Activated CD4-positive, CD25-positive, alpha-beta regulatory T cell treated with anti-CD3 and anti-CD28 coated beads, Interleukin-2, amount 50 U/mL, for 24 hours (primary cell): ENCODE measurements at places on chromosomes 7 and 10.

DNA sequence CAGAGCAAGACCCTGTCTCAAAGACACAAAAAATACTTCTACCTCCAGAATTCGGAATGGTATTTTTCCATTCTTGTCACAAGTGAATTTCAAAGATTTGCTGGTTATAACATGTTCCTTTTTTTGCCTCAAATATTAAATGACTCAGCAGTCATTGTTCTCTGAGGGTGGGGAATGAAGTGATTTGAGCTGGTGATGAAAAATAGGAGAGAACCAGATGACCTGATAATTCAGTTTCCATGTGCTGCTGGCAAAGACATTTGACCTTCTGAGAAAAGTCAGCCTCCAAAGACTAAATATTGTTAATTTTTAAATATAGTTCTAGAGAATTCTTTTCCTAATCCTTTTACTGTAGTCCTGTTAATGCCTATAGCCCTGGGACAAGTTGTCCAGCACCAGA, 78.9 kb downstream of the CACNB2 start:
- ATAC-seq: no peak

- no peak for ATAC-seq
Observed at GRCh38 chr10:79310911-79311573, 36.2 kb upstream of the PPIF start.

DNA sequence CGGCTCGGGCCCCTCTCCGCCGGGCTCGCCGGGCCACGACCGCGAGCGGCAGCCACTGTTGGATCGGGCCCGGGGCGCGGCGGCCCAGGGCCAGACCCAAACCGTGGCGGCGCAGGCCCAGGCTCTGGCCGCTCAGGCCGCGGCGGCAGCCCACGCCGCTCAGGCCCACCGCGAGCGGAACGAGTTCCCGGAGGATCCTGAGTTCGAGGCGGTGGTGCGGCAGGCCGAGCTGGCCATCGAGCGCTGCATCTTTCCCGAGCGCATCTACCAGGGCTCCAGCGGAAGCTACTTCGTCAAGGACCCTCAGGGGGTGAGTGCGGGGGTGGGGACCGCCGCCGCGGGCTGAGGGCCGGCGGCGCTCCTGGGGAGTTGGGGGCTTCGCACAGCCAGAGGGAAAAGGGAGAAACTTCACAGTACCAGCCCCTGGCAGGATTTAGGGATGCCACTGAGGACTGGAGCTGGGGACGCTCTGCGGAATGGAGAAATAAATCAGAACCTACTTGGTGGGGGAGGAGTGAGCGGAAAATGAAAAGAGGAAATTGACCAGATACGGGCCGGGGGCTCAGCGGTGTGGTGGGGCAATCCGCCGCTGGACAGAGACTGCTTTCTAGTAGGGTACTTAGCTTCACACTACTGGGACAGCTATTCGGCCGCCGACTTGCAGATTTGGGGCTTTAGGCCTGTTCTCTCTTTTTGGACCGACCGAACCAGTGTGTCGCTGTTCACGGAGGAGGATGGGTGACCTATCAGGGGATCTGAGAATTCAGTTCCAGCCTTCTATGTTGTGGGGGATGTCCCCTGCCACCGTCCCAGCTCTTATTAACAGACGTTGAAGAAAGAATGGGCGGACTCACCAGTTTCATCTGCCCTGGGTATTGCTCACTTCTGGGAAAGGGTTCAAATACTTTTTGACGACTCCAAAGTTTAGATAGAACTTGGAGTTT, 669 bp downstream of the PI4K2A start:
- no peak for ATAC-seq

DNA sequence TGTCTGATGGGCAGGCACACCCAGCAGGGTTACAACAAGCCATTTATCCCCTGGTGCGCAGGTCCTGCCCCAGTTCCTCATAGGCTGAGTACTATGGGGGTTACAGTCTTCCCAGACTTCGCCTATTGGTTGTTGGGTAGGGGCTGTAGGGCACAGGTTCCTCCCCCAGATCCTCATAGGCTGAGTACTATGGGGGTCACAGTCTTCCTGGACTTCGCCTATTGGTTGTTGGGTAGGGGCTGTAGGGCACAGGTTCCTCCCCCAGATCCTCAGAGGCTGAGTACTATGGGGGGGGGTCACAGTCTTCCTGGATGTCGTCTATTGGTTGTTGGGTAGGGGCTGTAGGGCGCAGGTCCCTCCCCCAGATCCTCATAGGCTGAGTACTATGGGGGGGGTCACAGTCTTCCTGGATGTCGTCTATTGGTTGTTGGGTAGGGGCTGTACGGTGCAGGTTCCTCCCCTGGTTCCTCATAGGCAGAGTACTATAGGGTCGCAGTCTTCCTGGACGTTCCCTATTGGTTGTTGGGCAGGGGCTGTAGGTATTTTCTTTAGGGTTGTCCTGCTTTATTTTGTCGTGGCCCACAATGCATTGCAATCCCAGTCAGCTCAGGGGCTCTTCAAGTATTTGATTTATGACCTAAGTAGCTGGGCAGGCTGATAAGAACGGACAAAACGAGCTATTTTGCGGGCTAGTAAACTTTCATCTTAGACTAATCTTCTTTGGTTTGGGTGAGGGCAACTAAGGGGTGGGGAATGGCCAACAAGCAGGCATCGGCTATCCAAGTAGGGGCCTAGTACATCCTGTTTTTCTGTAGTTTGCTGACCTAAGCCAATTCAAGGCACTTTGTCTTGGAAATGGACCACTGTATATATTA, 3.4 kb downstream of the LRRC27 start:
- no peak for ATAC-seq

- ATAC-seq: no peak
Observed at GRCh38 chr10:43120116-43120928, 17.9 kb upstream of the CSGALNACT2 start.

- ATAC-seq: peak; percentile 77
Observed at GRCh38 chr10:14554491-14555205, 220.0 kb downstream of the FAM107B start.

GRCh38 chr7:82185443-82185842, 258.1 kb downstream of the CACNA2D1 start:
- no peak for ATAC-seq

GRCh38 chr10:94088926-94089381, 95.2 kb downstream of the PLCE1 start:
- no peak for ATAC-seq

GRCh38 chr7:68787566-68787965, 810.7 kb upstream of the AUTS2 start:
- ATAC-seq: no peak

- ATAC-seq: no peak
Observed at GRCh38 chr7:25091779-25092178, 33.3 kb downstream of the CYCS start.

- ATAC-seq: no peak
Observed at GRCh38 chr7:15214976-15215375, 312.4 kb upstream of the DGKB start.

DNA sequence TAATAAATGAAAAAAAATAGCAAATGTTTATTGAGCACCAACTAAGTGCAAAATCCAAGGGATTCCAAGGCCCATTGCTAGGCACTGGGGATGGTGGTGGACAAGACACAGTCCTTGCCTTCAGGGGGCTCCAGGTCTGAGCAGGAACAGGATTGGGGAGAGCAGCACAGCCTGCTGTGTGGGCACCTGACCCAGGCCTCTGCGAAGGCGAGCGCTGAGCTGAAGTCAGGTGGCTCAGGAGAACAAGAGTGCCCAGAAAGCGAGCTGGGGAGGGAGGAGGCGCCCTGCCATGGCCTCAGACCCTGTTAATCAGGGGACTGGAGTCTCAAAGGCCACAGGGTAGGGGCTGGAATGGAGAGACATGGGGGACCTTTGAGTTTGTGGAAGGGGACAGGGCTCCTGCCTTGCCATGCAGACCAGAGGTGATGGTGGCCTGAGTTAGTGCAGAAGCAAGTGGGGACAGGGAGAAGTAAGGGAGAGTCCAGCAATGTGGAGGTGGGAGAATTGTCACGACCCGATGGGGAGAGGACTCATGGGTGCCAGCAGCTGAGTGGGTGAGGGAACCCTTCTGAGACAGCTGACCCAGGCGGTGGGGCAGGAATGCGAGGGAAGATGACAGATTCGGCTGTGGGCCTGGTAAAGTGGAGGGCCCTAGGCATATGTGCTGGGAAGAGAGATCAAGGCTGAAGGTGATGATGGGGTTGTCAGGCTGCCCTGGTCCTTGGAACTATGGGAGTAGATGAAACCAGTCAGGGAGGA, 4.1 kb upstream of the ORAI2 start:
- ATAC-seq: no peak

DNA sequence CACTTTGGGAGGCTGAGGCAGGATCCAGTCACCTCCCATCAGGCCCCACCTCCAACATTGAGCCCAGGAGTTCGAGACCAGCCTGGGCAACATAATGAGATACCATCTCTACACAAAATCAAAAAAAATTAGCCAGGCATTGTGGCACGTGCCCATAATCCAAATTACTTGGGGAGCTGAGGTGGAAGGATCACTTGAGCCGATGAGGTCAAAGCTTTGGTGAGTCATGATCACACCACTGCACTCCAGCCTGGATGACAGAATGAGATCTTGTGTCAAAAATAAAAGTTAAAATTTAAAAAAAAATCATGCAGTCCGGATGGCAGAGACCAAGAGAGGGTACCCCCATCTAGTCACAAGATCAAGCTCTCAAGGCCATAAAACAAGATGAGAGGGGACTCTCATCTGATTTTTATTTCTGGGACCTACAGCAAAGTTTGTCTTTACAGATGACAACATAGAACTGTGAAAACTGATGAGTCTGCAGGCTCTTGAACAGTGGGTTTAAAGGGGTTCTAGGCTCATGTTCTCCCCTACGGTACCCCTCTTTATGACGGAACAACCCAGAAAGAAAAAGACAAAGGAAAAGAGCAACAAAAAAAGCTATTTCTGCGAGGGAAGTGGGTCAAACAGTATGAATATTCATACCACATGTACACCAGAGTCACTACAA, 28.9 kb upstream of the CREB3L2 start:
- no peak for ATAC-seq

- ATAC-seq: no peak
Observed at GRCh38 chr10:31063841-31064240, 32.2 kb upstream of the ZNF438 start.

- ATAC-seq: no peak
Observed at GRCh38 chr7:20279979-20280378, 50.7 kb upstream of the ITGB8 start.

DNA sequence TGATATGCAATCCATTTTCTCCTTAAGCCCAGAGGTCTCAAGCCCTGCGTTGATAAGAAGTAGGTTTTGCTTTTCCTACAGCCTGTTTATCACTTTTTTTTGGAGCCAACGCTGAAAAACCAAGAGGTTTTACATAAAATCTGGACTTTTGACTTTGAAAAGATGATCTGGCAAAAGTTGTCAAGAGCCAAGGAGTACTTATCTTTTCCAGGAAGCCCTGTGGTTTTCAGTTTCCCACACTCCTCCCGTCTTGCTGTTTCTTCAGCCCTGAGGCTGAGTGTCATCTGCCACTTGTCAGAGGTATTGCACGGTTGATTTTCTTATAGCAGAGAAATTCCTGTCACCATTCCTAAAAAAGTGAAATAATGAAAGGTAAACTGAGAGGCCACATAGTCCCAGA, 108.7 kb downstream of the TYW1 start:
- ATAC-seq: no peak

DNA sequence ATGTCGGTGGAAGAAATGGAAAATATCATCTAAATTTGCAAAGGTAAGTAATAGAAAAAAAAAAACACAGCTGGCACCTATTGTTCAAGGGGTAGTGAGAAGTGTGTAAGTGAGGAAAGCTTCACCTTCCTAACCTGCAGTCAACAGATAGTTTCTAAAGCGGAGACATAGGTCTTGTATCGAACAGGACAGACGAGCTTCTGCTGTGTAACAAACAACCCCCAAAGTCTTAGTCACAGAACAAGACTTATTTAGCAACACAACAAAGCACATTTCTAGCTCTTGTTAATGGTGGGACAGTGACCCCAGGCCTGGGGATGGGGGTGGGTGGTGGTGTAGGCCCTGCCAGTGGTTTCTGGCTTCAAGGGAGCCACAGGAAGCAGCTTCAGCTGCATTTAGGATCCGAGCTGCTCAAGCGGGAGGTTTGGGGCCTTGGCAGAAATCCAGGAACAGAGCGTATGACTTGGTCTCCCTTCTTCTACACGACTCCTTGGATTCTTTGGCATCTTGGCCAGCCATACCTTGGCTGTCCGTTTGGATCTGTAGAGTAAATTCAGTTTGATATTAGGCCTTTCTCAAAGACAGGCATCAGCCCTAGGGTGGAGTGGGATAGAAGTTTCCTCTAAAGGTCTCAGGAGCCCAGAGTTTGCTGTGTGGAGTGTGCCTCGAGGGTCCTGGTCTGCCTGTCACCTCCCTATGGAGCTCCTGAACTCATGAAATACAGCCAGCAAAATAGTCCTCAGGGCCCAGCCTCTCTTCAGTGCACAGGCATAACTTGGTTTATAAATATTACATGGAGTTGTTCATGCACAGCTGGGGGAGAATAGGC, 56.9 kb upstream of the SHH start:
- no peak for ATAC-seq

GRCh38 chr10:2933924-2934323, 133.4 kb upstream of the PFKP start:
- no peak for ATAC-seq

DNA sequence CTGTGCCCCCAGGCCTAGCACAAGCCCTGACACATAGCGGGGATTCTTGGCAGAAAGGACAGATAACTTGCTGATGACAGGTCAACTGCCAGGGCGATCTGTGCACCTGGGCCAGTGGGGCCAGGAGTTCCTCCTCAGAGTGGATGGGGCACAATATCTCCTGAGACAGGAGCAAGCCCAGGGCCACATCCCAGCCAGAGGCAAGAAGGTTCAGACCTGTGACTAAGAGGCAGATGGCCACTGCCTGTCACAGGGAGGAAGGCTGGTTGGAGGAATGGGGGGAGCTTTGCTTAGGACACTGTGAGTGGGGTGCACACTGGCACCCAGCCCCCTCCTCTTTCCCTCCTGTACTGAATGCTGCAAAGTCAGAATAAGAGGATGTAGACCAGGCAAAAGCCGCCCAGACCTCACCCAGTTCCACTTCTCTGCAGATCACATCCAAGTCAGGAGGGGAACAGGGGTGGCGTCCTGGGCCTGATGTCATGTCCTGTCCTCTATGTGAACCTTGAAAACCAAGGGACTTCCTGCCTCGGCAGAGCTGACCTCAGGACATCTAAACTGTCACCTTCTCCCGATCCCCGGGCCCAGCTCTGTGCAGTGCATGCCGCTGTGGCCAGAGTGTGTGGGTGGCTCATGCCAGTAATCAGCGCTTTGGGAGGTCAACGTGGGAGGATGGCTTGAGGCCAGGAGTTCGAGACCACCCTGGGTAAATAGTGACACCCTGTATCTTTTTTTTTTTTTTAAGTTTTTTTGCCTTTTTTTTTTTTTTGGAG, 1.3 kb downstream of the GUSB start:
- ATAC-seq: peak; percentile 46

DNA sequence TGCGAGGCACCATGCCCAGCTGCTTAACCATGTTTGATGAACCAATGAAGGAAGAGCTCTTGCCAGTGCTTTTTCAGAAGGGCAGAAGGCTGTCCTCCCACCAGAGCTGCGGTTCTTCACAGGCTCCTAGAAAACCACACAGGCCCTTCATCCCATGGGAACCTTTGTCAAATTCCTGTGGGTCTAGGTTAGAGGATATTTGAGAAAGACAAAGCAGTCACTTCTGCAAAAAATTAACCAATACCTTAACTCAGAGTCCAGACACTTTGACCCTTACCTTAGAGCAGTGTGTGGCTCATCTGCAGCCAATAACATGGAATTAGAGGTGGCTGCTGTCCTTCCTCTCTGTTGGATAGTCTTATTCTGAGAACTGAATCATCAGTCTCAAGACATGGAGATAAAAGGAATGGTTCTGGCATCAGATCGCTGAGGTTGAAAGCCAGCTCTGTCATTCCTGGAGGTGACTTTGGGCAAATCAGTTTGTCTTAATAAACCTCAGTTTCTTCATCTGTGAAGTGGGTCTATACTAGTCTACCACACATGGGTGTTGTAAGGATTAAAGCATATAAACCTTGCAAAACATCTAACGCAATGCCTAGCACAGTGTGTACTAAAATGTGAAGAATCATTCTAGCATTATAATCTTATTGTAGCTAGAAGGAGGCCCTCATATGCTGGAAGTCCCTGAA, 65.1 kb upstream of the PIP4K2A start:
- no peak for ATAC-seq
